Stimulated activated CD8-positive, alpha-beta memory T cell treated with anti-CD3 and anti-CD28 coated beads, Interleukin-4, amount 100 ng/mL, for 24 hours (primary cell): ENCODE measurements at places on chromosomes 3 and 15.

DNA sequence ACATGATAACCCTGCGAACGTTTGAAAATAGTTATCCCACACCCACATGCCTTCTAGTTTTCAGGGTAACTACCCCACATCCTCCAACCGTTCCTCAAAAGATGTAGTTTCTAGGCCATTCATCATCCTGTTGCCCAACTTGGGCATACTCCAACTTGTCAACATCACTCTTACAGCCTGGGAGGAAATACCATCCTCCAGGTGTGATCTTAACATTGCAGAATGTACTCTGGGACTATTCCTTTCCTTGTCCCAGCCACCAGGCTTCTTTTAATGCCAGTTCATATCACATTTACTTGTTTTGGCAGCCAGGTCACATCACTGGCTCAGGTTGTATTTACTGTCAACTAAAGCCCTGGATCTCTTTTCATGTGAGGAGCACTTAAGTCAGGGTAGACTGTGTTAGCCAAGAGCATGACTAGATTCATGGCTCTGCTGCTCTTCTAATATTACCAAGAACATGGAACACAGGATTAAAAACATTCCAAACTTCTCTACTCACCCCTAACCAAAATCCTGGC lies 4.0 kb upstream of the DENND6A start:
- no peak for DNase-seq

- no peak for DNase-seq
These were observed 12.3 kb upstream of the PGPEP1L start for GRCh38 chr15:99019558-99020540.

GRCh38 chr15:43299411-43299810 lies 31.0 kb downstream of the LCMT2 start:
- no peak for DNase-seq

- DNase-seq, result no peak
These were observed 6.5 kb upstream of the USP3 start for GRCh38 chr15:63497642-63498467.

DNA sequence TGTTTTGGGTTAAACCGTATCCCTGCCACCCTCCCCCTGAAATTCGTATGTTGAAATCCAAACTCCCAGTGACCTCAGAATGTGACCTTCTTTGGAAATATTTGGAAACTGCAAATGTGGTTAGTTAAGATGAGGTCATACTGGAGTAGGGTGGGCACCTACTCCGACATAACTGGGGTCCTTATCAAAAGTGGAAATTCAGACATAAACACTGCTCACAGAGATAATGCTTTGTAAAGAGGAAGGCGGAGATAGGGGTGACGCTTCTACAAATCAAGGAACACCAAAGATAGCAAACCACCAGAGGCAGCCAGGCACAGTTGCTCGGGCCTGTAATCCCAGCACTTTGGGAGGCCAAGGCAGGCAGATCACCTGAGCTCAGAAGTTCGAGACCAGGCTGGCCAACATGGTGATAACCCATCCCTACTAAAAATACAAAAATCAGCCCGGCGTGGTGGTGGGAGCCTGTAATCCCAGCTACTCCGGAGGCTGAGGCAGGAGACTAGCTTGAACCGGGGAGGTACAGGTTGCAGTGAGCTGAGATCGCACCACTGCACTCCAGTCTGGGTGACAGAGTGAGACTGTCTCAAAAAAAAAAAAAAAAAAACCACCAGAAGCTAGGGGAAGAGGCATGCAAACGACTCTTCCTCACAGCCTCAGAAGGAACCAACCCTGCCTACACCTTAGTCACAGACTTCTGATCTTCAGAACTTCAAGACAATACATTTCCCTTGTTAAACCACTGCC lies 51.1 kb upstream of the CHD2 start:
- no peak for DNase-seq

GRCh38 chr3:184155644-184156521 lies 706 bp downstream of the DVL3 start:
- no peak for DNase-seq
